NCI-H1417 (cell line): ENCODE measurements at places on chromosomes 5 and 9.

GRCh38 chr9:16884952-16885513 is 14.6 kb upstream of the BNC2 start:
- no peak for DNase-seq

- no peak for DNase-seq
Measured at GRCh38 chr5:168126606-168127005, 164.8 kb upstream of the WWC1 start.

GRCh38 chr5:176639981-176640380 is 7.3 kb upstream of the TSPAN17 start:
- no peak for DNase-seq

- no peak for DNase-seq
Measured at GRCh38 chr9:92592946-92593861, 57.4 kb upstream of the ECM2 start.

DNA sequence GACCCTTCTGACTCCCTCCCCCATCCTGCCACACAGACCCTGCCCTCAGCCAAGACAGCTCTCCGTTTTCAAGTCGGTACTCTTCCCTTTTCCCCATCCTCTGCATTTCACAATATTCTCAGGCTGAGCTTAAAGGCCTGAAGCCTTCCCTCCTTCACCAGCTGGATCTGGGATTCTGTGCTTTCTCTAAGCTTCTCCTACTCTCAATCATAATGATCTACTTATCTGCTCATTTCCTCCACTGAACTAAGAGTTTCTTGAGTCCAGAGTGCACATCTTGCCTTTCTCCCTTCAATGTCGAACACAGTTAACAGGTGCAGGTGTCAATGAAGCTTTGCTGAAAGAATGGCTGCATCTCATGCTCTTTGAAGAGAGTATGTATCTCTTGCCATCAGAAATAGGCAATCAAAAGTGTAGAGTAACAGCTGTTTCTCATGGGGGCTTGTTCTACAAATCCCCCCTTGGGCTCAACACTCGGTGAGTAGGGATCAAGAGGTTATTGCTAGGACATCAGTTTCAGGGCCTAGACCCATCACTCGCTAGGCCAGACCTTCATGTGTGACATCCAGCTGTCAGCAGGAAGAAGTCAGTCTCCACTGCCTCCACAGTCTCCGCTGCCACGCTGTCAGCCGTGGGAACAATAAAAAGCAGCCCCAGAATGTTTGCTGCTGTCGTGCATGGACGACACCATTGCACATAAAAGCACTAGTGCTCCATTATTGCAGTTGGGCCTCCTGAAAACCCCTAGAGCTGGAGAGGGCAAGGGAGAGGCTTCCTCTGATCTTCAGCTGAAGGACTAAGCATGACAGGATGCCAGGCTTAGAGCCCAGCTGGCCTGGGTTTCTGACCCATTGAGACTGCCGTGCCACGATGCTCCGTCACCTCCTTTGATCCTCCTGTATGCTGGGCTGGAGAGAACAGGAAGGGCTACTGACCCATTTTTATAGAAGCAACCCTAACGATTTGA is 23.7 kb downstream of the TRAF1 start:
- DNase-seq = no peak

GRCh38 chr9:6123416-6123815 is 92.2 kb upstream of the IL33 start:
- DNase-seq = no peak

DNA sequence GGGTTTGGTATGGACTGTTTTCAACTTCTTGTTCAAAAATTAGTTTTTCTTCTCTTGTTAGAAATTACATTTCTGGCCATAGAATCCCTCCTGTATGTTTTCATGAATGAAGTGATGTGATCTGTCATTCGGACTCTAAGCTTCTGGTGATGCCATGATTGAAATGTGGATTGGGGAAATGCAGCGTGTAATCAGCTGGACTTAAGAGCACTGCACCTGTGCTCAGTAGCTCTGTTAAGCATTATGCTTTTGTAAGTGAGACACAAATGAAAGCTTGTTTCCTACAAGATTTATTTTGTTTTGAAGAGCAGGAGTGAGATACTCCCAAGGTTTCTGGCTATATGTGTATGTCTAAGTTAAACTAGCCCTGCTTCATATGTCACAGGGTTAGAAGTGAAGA is 24.0 kb upstream of the FAM120AOS start:
- DNase-seq = peak; percentile 3

DNA sequence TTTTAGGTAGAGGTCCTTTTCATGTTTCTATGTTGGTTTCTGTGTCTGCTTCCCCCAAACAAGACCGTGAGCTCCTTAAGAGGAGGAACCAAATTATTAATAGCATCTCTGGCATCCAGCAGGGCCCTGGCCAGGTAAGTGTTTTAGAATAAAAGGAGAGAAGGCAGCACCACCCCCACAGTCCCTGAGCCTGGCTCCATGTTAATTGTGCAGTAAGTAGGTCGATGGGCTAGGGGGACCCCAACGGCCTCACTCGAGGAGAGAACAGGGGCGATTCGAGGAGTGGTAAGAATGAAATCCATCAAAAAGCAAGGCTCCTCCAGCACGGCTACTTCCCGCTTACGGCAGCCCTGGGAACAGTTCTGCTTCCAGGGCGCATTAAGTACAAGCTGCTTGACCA is 67.0 kb downstream of the GABBR2 start:
- DNase-seq = no peak

GRCh38 chr5:93510626-93511380 is 70.2 kb downstream of the NR2F1-AS1 start:
- DNase-seq = no peak

GRCh38 chr9:32431196-32431595 is 46.8 kb downstream of the ACO1 start:
- DNase-seq = no peak

DNA sequence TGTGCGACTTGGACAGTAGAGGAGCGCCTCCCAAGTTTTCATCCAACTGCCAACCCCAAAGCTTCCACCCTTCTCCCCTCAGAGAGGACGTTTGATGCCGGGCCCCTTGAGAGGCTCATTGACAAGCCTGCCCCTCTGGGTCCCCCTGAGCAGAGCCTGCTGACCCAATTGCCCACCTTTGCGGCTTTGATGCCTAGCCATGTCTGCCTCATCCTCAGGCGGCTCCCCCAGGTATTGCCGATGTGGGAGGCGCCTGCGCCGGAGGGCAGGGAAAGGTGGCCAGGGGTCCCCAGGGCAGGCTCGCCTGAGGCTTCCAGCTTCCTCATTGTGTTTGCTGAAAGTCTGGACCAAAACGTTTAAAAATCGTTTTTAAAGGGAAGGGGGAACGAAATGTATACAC is 1.4 kb downstream of the ODF2 start:
- no peak for DNase-seq

DNA sequence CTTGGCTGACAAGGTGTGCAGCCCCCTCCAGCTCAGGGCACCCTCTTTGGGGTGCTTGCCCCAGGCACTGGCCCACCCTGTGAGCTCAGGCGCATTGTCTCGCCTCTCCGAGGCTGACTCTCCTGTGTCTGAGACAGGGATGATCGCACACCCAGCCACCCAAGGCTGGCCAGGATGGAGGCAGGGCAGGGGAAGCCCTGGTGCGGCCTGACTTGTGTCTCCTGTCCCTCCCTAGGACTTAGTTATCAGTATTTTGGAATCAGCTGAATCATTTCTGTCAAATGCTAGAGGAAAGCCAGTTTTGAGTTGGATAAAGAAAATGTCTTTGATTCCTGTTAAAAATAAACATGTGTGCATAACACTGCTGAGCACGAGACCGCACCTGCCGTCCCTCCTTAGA is 2.5 kb upstream of the DBH start:
- no peak for DNase-seq

DNA sequence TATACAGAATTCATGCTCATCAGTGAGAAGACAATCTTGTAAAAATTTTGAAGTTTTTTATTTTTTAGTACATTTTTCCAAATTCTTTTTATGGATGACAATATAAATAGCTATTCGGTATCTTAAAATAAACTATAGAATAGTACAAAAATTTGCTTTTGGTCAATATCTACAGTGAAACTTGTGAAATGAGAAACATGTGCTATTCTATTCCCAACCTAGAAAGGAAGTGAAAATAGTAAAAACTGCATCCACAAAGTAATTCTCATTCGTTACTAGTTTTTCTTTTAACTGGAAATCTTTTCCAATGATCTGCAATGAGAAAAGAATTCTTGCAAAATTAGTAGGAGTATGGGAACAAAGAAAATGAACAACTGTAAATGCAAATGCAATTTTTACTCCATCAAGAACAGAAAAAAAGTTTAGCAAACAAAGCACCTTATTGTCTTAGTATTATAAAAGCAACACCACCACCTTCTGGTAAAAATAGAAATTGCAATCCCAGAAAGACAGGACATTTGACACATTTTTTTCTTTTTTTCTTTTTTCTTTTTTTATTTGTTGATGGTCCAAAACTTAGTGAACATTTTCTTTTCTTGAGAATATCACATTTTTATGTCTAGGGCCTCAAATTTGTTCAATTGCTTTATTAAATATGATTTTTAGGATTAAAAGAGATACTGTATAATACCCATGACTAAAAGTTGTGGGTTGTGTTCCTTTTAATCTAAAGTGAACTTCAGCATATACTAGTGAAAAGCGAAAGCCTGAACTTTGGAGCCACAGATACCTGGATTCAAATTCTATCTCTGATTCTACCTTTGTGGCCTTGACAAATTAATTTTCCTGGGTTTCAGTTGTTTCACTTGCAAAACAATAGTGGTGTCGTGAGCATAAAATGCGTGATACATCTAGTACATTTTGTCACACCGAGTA is 72.3 kb downstream of the SLCO4C1 start:
- peak; percentile 28 for DNase-seq

DNA sequence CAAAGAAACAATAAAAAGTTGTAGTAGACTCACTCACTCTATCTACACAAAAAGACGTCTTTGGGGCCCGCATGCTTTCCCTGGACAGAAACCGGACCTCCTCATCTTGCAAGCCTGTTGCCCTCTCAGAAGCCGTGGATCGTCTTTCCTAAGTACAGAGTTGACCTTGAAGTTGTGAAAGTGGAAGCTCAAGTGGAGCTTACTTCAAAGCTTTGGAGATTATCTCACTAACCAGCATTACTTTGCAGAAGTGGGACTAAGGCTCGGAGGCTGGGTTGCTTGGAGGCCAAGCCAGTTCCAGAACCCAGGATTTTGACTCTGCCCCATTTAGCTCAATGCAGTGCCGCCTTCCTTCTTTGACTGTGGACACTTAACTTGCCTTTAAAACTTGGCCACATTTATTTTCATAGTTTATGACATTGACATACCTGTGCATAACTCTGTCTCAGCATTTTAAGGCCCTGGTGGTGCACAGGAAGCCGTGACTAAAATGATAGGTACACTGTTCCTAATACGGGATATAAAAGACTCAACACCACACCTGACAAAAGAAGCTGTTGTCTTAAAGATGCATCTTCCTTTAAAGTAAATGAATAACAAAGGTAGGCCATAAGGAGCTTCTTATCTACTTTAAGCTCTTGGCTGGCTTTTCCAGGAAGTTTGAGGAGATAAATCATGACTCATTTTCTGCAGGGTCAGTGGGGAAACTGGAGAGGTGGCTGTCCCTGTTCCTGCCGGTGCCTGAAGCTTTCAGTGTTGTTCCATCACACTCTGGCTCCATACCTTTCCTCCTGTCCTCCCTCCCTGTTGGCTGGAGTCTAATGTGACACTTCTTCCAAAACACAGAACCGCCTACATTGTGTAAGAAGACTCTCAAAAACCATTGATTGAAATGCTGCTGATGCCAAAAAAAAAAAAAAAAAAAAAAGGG is 10.7 kb downstream of the SLC25A25 start:
- no peak for DNase-seq

GRCh38 chr9:134433909-134434882 is 107.9 kb downstream of the RXRA start:
- no peak for DNase-seq

GRCh38 chr5:176614805-176615478 is 5.0 kb upstream of the GPRIN1 start:
- DNase-seq = no peak

- no peak for DNase-seq
Measured at GRCh38 chr5:92581249-92581648, 999.8 kb downstream of the NR2F1-AS1 start.

GRCh38 chr9:36396985-36397384 is 3.1 kb downstream of the RNF38 start:
- DNase-seq = no peak

DNA sequence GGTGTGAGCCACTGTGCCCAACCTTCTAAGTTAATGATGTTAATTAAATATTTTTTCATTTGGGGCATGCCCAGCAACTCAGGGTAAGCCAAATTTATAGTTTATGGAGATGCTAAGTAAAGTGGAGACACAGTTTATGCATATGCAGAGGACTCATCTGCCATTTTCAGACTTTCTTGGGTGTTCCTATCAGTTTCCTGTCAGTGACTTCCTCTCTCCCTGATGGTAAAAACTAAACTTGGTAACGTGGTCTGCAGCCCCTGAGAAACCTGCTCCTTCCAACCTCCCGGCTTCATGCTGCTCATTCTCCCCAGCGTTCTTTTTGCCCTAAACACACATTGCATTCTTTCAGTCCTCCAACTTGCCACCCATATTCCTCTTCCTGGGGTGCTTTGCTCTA is 48.4 kb upstream of the TUT7 start:
- no peak for DNase-seq

- DNase-seq = no peak
Measured at GRCh38 chr9:105637787-105638395, 24.4 kb upstream of the TAL2 start.

DNA sequence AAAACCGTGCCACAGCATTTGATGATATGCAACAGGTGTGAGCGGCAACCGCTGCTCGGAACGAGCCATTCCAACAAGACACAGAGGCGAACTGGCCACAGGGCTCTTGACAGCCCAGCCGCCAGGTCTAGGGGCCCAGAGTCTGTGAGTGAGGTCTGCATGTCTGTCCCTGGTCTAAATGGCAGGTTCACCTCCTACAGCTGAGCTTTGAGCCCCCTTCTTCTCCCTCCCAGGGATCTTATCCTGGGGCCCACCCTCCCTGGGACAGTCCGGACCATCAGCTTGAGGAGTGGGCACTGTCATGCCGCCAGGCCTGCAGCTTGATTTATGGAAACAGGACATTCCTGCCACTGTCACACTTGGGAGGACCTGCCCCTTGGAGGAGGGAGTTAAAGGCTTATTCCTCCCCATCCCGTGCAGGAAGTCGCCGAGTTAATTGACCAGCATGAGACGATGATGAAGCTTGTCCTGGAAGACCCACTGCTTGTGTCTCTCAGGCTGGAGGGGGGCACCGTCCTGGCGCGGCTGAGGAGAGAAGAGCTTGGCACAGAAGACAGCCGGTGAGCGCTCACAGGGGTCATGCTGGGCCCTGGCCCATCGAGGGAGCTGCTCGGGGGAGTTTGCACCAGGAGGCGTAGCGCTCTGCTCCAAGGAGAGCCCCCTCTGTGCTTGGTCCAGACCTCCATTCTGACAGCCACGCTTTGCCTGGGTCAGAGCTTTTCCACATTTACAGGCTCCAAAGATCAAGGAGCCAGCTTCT is 35.5 kb upstream of the LRRC14B start:
- no peak for DNase-seq

DNA sequence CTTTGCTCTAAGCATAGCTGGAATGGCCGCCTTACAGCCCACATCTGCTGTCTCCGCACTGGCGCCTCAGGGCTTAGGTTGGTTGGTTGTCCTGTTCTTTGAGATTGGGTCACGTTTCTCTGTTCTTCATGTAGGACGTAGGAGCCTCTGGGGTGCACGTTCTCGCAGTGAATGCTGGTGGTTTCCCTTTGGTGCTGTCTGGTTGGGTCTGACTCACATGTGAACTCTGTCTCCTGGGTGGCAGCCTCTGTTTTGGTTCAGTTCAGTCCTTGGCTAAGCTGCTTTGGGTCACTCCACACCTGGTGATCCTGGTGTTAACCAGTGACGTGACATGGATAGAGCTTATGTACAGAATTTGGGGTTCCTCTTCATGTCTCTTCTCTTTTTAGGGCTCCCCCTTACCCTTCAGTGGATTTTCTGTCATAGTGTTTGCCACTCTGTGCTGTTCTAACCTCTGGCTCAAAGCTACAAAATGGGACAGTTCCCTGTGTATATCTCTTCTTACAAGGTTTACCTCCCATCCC is 12.6 kb upstream of the LPCAT1 start:
- no peak for DNase-seq
